ENCODE measurements at places on chromosomes 2 and 18.

DNA sequence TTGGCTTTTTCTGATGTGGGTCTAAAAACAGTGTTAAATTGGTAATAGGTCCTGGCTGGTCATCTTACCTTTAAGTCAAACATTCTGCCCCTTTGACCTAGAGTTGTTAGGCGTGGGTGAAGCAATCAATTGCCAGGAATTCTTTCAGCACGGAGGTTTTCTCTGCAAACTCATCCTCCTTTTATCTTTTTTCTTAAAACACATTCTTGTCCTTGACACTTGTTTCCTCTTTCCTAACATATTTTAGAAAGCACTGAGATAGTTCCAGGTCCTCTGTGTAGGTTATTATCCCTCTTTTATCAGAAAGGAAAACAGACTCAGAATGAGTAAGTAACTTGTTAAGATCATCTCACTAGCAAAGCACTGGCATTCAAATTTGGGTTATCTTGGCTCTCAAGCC lies 18.6 kb upstream of the AP1S3 start:
- no peak for DNase-seq

GRCh38 chr2:173858291-173858731 lies 106.9 kb downstream of the SP3 start:
- DNase-seq: no peak

GRCh38 chr2:223941579-223942277 lies 3.4 kb downstream of the WDFY1 start:
- DNase-seq: peak; percentile 79

- DNase-seq: no peak
Measured at GRCh38 chr2:176544991-176545956, 276.0 kb downstream of the MTX2 start.

DNA sequence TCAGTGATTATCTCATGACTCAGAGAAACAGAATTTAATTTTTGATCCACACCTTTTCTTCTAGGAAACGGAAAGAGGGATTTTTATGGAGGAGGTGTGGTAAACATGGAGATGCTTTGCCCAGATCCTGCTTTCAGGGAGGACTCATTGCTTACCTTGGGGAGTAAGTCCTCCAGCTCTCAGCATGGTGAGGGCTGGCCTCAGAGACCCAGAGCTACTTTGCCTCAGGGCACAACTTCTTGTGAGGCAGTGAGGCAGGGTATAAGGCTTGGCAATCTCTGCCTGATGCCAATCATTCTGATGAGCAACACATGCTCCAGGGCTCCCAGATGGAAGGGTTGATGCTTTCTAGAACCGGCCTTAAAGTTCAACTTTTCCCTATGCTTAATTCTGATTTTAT lies 189.9 kb upstream of the DCC start:
- DNase-seq: no peak

DNA sequence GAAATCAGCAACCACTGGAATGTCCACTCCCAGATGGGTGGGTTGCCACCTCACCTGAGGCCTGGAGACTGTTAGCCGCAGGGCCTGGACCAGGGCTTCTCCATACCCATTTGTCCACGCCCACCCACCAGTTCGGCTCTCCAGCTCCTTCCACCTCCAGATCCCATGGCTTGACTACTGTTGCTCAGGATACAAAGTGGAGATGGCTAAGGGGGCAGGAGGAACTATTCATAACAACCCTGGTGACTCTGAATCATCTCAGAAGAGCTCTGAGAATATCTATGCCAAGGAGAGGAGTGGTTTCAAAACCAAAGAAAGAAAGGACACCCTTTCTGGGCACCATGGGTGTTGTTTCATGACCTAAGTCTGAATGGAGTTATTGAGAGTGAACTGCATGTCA lies 145.8 kb downstream of the LAMA3 start:
- DNase-seq: no peak

GRCh38 chr2:239600001-239600593 lies 199.3 kb upstream of the HDAC4 start:
- DNase-seq: no peak

- no peak for DNase-seq
Measured at GRCh38 chr18:12960853-12961397, 13.1 kb downstream of the SEH1L start.

DNA sequence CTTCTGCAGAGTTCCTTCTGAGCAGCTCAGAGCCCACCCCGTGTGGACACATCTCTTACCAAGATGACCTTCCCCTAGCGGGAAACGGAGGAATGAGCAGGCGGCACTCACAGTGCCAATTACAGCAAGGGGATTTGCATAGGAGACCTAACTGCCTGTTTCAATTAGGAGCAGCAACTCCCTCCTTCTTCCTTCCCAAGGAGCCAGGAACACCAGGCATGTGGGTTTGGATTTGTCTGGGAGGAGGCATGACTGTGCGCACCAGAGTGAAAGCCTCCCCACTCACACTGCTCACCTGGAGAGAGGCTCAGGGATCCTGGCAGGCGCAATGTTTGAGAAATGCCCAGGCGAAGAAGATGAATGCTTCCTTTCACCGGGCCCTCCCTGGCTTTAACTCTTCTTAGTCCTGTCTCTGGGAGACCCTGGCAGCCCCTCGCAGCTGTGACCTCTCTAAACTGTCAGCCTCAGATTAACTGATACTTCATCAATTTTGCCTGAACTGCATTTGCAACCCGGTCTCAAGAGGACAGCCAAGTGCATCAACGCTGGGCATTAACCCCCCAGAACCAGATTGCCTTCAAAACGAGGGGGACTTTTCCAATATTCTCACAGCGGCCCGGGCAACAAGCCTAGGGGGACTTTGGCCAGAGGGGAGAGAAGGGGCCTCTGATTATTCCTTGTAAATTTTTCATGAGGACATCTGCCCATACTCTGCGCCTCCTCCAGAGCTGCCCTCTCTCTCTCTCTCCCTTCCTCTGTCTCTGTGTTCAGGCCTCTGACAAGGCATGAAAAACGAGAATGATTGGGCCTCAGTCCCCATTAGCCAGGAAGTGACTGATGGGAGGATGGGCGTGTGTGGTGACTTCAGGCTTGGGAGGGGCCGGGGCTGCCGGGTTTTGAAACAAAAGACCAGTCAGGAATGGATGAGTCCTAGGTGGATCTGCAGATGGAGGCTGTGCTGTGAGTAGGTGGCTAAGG lies 93.8 kb downstream of the CMPK2 start:
- DNase-seq: no peak

DNA sequence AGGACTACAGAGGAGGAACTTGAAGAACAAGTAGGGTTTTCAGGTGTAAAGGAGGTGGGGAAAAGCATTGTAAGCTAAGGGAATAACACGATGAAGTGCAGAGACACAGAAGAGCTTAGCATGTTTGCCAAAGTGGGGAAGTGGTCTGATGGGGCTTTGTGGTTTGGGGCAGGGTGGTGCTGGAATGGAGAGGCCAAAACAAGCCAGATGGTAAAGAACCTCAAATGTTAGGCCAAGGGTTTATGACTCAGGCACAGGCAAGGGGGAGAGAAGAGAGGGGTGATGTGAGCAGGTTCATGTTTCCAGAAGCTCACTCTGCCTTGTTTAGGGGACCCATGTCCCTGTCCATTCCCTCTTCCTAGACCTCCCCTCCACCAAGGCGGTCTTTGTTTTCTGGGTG lies 104.5 kb upstream of the YWHAQ start:
- DNase-seq: no peak

- DNase-seq: no peak
Measured at GRCh38 chr2:235026649-235027557, 75.1 kb downstream of the SH3BP4 start.

GRCh38 chr2:173153301-173153885 lies 77.7 kb downstream of the MAP3K20 start:
- no peak for DNase-seq

GRCh38 chr2:179263446-179264367 lies 925 bp downstream of the SESTD1 start:
- no peak for DNase-seq

GRCh38 chr2:146992057-146992456 lies 852.8 kb upstream of the ACVR2A start:
- DNase-seq: no peak

DNA sequence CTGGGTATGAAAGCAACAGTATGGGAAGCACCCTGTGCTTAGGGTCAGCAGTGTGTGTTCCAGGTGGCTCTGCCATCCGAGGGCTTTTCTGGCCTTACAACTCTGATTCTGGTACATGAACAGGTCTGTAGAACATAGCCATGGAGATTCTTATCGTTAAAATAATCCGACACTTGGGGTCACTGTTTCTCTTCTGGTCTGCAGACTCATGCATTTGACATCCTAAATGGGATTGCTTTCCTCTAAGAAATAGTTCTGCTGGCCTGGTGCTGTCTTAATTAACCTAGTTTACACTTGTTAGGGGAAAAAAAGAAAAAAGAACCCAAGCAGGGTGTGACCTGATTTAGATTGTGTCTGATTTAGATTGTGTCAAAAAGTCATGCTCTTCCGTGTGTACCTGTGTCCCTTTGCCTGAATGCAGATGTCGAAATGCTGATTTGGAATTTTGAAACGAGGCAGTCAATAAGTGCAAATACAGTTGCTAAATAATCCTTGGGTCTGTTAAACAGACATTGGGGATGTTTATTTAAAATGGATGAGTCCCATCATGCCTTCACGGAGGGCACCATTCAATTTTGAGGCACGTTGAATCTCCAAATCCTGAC lies 59.6 kb downstream of the TRPM8 start:
- peak; percentile 16 for DNase-seq

DNA sequence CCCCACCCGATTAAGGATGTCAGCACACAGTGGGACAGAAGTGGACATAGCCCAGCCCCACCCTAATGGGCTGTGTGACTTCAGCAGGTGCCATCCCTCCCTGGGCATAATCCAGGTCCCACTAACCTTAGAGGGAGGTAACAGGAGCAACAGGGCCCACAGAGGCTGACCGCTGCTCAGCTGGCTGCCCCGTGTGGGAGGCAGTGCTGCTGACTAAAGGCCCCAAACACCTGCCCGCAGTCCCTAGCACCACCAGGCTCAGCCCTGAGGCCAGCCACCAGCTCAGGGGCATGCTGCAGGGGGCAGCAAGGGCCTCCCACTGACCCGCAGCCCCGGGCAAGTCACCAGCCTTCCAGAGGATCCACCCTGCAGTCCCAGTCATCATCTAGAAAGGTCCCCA lies 14.6 kb downstream of the BIN1 start:
- no peak for DNase-seq

- DNase-seq: no peak
Measured at GRCh38 chr2:127705391-127706065, 4.2 kb downstream of the SFT2D3 start.

DNA sequence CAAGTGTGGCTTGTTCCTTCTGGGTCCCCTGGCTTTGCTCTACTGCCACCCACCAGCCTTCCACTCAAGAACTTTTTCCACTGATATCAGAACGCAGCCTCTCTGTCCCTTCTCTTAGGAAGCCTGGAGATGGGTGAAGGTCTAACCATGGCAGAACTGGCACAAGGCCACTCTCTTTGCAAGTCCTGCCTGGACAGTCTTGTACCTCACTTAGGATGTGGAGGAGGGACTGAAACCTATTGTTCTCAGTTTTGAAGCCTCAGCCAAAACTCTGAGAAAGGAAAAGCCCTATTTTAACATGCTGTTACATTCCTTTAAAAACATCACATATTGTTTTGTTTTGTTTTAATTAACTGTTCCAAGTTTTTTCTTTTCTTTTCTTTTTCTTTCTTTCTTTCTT lies 58.9 kb upstream of the NCOA1 start:
- no peak for DNase-seq

DNA sequence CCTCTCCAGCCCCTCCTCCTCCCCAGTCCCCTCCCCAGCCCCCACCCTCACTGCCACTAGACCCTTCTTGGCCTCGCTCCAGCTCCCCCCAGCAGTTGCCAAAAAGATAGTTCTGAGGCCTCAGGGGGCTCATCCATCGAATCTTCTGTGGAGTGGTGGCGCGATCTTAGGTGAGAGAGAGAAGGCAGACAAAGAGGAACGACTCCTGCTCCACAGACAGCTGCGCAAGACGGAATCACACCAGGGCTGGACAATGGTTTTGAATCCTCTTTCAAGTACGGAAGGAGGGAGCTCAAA lies 68.1 kb downstream of the LAMA3 start:
- DNase-seq: no peak

DNA sequence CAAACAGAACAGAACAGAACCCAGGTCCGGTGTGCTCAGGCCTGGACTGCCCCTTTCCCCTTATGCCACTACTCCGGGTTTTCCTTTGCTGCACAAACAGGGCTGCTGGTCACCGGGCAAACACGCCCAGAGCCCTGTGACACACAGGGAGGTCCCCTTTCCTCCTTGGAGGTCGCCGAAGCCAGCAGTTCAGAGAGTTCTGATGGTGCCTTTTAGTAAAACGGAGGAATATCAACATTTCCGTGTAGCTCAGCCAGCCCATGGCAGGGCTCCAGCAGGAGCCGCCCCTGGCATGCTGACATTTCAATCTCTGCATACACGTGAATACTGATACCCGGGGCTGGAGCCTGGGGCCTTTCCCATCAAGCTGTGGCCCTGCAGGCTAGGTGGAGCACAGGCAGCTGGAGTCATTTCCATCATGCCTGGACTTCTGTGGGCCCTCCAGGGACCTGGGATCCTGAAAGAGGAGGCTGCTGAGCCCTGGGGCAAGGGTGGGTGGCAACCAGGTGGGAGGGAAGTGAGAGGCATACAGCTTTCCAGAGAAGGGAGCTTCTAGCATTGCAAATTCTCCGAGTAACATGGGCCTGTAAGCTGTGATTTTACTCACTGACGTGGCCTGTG lies 91.4 kb upstream of the PXDN start:
- no peak for DNase-seq

DNA sequence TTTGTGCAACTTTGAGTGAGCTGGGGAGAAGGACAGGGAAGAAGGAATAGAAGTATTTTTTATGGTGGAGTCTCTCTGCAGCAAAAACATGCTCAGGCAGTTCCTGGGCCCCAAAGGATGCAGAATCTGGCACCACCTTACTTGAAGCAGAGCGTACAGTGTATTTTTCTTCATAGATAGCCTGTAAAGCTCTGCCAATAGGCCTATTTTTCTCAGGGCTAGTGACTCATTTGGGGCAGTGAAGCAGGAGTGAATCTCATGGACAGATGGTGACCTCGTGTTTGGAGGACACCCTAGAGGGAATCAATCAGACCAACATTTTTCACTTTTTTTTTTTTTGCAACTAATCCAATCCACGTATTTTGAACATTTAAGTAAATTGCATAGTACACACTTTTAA lies 268.1 kb upstream of the CXCR4 start:
- no peak for DNase-seq

DNA sequence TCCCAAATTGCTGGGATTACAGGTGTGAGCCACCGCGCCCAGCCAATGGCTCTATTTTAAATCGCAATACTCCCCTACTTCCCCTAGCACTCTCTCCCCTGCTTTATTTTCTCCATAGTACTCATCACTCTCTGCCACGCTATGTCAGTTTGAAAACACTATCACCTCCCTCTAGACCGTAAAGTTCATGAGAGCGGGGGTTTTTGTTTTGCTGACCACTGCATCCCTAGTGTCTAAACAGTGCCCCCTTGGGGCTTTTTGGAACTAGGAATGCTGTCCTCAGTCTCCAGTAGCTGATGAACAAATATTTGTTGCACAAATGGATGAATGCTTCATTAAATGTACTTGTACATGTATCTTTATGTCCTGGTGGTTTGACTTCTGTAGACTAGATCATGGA lies 44.1 kb downstream of the ATOH8 start:
- DNase-seq: no peak

GRCh38 chr2:235535423-235536130 lies 41.7 kb downstream of the AGAP1 start:
- no peak for DNase-seq

Measured in activated CD4-positive, alpha-beta T cell treated with anti-CD3 and anti-CD28 coated beads, Interleukin-2, amount 50 U/mL, for 24 hours (primary cell).